CMK (cell line): ENCODE measurements at places on chromosomes 16 and 17.

DNA sequence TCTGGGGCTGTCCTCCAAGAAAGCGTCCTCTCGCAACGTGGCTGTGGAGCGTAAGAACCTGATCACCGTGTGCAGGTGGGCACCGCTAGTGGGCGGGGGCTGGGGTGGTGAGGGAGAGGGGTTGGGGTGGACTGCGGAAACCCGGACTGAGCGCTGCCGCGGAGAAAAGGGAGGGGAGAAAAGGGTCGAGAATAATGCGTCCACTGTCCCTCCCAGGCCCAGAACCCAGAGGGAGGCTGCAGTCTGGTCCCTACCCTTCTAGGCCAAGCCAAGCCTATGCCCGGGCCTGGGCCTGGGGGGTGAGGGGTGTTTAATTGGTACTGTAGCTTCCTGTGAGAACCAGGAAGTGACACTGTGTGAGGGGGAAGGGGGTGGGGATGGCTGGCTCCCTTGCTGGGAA is 464 bp downstream of the RUNDC3A start:
- no peak for DNase-seq

DNA sequence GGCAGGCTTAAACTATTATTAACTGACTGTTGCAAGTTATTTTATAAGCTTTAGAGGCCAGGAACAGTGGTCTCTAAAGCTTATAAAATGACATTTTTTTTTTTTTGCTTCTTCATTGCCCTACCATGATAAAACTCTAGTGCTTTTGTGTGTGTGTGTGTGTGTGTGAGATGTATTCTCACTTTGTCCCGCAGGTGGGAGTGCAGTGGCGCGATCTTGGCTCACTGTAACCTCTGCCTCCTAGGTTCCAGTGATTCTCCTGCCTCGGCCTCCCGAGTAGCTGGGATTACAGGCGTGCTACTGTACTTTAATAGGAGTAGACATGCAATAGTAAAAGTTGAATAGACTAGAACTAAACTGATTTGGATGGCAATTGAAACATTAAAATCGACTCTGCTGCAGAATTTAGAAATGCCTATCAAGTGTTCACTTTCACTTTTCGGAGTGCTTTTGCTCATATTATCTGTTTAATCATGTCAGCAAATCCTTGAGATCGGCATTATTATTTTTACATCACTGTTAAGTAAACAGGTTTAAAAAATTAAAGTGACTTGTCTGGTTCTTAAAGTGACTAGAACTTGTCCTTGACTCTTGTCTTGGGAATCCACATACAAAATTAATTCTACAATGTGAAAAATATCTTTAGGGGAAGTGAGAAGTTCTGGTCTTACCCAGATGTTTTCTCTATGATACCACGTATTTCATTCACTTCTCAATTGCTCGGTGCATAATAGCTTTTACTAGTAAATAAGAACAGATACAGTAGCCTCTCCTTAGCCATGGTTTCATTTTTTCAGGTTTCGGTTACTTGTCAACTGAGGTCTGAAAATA is 8.4 kb upstream of the PCTP start:
- DNase-seq, result no peak

DNA sequence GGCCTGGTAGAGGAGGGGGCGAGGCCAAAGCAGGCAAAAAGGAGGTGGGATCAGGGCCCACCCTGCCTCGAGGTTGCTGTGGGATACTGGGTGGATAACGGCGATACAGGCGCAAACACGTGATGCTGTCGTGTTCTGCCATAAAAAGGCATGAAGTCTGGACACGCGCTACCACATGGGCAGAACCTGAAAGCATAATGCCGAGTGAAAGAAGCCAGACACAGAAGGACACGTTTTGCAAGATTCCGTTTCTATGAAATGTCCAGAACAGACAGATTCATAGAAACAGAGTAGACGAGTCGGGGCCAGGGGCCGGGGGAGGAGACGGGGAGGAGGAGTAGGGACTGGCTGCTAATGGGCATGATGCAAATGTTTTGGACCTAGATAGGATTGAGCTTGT is 43.5 kb downstream of the ZDHHC7 start:
- DNase-seq, result no peak

GRCh38 chr16:89115216-89115861 is 21.7 kb downstream of the ACSF3 start:
- peak; percentile 83 for DNase-seq

- DNase-seq, result no peak
Measured at GRCh38 chr16:2707368-2708289, 12.4 kb downstream of the PRSS27 start.

GRCh38 chr17:364308-364707 is 11.7 kb upstream of the RPH3AL start:
- no peak for DNase-seq

DNA sequence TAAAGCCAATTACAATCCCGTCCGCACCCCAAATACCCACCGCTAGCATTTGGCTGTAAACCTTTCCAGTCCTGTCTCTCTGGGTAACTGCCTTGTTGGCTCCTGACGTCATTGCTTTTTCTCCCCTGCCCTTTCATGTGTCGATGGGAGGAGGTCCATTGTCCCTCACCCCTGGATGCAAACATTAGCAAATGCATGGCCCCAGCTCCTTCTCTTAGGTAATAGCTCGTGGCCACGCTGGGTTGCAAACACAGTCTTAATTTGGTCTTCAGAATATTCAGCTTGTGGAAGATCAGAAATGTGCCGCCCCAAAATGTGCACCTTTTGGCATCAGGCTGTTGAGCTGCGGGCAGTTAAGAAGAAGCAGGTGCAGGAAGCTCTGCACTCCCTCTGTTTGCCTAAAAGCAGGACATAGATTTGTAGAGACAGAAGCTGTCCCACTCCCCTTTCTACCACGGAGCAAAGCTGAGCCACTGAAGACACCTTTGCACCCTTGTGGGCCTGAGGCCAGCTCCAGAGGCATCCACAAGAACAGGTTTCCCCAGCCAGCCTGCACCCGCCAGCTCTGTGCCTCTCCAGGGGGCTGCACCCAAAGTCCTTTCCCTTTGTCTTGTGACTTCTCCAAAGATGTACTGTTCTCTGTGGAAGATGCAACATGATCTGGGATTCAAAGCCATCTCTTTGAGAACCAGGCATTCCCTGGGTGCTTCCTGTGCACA is 127.3 kb downstream of the MGAT5B start:
- no peak for DNase-seq

DNA sequence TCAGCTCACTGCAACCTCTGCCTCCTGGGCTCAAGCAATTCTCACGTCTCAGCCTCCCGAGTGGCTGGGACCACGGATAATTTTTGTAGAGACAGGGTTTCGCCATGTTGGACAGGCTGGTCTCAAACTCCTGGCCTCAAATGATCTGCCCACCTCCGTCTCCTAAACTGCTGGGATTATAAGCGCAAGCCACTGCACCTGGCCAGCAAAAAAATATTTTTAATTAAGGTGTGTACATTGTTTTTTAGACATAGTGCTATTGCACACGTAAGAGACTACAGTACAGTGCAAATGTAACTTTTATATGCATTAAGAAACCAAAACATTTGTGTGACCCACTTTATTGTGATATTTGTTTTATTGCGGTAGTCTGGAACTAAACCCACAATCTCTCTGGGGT is 49.0 kb downstream of the NACA2 start:
- no peak for DNase-seq

DNA sequence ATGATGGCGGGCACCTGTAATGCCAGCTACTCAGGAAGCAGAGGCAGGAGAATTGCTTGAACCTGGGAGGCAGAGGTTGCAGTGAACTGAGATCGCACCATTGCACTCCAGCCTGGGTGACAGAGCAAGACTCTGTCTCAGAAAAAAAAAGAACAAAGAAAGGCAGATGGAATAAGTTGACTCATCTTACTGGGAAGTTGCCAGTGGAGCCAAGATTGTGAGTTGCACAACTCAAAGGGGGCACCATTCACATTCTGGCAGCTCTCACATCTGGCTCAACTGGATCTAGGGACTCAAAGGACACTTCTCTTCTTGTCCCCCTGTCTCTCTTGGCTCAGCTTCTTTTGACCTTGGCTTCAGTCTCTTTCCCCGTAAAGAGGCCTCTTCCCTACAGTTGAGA is 53.7 kb upstream of the ETV4 start:
- no peak for DNase-seq

GRCh38 chr17:65772989-65773388 is 211.5 kb upstream of the AXIN2 start:
- DNase-seq, result no peak

DNA sequence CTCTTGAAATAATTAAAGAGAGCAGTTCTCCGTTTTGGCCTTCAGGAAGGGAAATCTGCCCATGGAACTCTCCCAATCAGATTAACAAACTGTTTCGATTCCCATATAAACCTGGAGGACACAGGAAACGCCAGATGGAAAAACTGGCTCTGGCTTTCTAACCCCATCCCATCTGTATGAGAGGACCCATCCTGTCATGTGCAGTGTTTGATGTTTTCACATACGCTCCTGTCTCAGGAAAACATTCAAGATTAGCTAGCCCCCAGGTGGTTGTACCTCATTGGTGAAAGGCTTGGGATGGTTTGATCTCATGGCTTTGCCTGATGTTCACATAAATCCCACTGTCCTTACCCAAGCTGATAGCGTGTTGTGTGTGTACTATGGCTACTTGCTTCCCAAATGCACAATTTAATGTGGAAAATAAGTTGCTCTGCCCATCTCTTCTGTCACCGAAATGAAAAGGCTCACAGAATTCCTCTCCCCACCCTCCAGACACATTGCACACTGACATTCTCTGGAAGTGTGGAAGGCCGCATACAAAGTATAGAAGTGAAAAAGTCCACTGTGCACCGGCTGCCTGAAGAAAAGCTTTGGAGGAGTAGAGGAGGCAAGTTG is 18.2 kb upstream of the ERN1 start:
- no peak for DNase-seq

- DNase-seq, result no peak
Measured at GRCh38 chr17:78933025-78933958, 8.1 kb upstream of the TIMP2 start.

- DNase-seq, result no peak
Measured at GRCh38 chr17:77728474-77728795, 230.1 kb upstream of the TNRC6C start.

DNA sequence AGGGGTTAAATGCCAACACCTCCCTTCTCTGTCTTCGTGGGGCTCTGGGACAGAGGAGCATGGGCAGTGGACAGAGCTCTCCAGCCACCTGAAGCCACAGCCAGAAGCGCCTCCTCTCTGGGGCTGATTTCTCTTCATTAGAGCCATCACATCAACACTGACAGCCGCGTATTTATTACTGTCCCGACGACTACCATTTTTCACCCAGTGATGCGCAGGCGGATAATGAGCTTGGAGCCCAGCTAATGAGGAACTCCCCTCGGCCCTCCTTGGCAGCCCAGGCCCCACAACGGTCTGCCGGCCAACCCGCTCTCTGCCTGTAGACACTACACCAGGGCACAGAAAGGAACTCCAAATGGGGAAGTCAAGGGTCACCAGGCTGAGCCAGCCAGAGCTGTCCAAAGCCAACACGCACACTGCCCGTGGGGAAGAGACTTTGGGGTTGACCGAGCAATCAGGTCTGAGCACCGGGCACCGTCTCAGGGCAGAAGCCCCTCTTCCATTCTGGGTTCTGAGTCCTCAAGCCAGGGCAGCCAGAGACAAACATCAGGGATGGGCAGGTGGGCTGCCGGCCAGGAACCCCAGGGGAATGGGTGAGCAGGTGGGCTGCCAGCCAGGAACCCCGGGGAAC is 13.2 kb downstream of the SDK2 start:
- no peak for DNase-seq

GRCh38 chr16:50692999-50693781 is at the start of gene NOD2:
NOD2 (plus strand) TSS chr16:50693606; CDS start chr16:50699496, 5,890 bp downstream.
- DNase-seq, result no peak

DNA sequence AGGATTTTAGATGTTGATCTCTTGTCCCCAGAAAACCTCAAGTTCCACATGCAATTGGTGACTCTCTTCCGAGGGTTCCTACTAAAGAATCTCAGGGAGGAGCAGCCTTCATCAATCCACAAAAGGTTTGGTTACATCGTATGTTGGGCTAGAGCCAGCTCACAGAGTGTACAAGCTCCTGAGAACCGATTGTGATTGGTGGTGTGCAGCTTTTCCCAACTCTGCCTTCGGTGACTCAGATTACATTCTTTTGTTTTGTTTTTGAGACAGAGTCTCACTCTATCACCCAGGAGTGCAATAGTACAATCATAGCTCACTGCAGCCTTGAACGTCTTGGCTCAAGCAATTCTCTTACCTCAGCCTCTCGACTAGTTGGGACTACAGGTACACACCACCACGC is 172.4 kb downstream of the PMP22 start:
- DNase-seq, result no peak

- DNase-seq, result no peak
Measured at GRCh38 chr16:85832570-85833218, 33.2 kb downstream of the COX4I1 start.
